ENCODE measurements at places on chromosomes 7 and 10.

GRCh38 chr7:16028103-16028502, 341.6 kb upstream of the MEOX2 start:
- DNase-seq, result peak; percentile 54

GRCh38 chr10:70502406-70502805, 23.8 kb downstream of the PALD1 start:
- peak; percentile 41 for DNase-seq

- DNase-seq, result no peak
These were observed 146.3 kb downstream of the HIBADH start for GRCh38 chr7:27516421-27516820.

GRCh38 chr10:34407324-34407805, 407.7 kb downstream of the PARD3 start:
- DNase-seq, result no peak

DNA sequence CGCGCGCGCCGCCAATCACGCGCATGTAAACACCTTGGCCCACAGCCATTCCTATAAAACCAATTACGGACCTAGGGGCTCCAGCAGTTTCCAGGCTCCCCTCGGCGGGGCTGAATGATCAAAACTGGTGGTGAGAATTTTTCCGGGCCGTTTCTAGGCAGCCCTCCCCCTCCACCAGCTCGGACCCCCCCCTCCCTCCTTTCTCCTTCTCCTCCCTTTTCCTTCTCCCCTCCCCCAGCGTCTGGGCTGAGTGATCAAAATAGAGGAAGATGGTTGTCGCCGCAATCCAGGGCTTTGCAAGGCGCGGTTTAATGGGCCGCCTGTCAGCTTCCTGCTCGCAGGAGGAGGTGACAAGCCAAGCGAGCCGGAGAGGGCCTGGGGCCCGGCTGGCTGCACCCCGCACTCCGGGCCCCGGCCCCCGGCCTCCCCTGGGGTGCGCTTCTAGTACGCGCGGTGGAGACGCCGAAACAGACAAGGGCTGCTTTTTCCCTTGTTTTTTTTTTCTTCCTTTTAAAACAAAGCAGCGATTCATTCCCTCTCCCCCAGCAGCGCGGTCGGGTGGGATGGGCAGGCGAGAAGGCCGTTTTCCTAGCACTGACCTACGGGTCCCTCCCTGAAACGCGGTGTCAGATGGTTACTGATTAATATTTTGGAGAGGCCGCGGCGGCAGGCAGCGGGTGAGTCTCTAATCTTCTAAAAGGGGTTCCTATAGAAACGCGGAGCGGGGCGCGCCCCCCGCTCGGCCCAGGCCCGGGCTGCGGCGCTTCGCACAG, 528 bp upstream of the TNRC18 start:
- DNase-seq, result peak; percentile 97

DNA sequence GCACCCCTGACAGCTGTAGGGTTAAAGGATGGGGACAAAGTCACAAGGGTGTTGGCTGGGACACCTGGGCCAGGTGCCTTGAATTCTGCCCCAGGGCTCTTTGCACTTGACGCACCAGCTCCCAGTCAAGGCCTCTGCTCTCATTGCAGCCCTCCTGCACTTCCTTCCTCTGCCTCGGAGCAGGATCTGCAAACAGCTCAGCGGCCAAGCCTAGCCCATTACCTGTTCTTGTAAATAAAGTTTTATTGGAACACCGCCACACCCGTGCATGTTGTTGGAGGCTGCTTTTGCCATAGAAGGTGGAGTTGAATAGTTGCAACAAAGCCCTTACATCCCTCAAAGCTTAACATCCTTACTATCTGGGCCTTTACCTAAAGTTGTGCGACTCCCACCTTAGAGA, 483.8 kb upstream of the FOXK1 start:
- no peak for DNase-seq

DNA sequence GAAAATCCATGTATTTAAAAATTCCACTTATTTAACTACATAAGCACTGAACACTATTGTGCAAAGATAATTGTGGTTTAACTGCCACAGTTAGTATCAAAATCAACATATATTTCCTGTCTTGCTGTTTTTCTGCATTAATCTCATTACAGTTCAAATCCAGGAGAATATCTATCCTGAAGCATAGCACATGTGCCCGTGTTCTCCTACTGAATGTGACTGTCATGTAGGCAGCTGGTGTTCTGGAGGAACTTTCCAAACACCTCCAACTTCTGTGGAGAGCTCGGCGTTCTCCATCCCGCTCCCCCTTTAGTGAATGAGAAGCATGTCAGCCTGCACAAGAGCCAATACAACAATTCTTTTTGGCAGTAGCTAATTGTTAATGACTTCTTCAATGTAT, 76.4 kb upstream of the IKZF1 start:
- DNase-seq, result no peak

DNA sequence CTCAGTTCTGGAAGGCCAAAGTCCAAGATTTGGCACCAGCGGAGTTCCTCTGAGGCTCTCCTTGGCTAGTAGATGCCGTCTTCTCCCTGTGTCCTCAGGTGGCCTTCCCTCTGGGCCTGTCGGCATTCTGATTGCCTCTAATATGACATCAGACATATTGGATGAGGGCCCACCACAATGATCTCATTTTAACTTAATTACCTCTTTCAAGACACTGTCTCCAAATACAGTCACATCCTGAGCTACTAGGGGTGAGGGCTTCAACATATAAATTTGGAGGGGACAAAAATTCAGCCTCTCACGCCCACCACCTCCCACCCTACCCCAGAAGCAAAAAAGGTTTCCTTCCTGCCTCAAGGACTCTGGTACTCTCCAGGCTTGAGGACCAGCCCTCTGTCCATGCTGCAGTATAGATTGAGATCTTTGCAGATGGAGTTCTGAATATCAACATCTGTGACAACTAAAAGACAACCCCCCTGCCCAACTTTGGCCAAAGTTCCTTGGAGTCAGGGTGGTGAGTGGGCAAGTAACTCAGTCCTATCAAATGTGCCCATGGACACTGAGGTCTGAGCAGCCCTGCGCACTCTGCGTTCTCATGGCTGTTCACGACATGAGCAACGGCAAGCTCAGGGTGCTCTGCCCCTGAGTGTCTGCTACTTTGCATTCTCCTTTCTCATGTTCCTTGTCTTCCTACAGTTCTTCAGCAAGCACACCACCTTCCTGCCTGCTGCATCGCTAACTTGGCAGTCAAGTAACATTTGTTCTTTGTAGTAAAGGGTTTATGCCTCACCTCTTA, 11.5 kb downstream of the TMEM176B start:
- DNase-seq, result no peak

DNA sequence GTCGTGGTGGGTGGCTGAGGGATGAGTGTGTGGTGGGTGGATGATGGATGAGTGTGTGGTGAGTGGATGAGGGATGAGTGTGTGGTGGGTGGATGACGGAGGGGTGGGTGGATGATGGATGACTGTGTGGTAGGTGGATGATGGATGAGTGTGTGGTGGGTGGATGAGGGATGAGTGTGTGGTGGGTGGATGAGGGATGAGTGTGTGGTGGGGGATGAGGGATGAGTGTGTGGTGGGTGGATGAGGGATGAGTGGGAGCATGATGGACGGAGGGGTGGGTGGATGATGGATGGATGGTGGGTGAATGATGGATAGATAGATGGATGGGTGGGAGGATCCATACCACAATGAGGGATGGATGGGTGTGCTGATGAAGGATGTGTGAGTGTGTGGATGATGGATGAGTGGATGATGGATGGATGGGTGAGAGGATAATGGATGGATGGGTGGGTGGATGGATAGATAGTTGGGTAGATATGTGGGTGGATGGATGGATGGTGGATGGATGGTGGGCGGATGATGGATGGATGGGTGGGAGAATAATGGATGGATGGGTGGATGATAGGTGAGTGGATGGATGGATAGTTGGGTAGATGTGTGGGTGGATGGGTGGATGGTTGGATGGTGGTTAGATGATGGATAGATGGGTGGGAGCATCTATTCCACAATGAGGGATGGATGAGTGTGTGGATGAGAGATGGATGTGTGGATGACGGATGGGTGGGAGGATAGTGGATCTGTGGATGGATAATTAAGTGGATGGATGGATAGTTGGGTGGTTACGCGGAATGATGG, 266.8 kb downstream of the CELF2 start:
- no peak for DNase-seq

- DNase-seq, result no peak
These were observed 146.3 kb downstream of the SKIDA1 start for GRCh38 chr10:21379143-21379542.

DNA sequence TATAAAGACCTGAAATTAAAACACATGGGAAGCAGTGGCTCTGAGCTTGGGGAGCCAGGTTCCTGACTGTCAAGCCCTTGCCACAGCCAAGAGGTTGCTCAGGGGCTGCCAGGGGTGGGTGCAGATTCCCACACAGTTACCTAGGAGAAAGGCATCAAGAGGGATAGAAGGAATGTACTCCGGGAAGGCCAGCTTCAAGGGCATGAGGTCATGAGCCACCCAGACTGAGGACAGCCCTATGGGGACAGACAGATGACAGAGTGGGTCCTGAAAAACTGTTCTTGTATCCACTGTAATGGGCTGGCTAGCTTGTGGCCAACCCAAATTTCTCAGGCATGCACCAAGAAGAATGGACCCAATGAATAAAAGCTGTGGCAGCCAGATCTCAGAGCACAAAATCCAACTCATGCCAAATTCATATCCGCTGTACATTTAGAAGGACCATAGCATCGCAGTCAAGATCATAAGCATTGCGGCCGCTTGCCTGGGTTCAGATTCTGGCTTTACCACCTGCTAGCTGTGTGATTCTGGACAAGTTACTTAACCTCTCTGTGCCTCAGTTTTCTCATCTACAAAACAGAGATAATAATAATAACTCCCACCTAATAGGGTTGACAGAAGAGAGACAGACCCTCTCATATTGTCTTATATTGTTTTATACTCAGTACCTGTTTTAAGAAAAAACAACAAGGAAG, 44.9 kb upstream of the KCNMA1 start:
- no peak for DNase-seq

- DNase-seq, result no peak
These were observed 174.4 kb upstream of the PLXNA4 start for GRCh38 chr7:132750530-132751217.

- DNase-seq, result peak; percentile 29
These were observed 34.4 kb upstream of the AGR3 start for GRCh38 chr7:16916105-16916639.

GRCh38 chr7:132836746-132837145, 245.1 kb downstream of the CHCHD3 start:
- peak; percentile 7 for DNase-seq

DNA sequence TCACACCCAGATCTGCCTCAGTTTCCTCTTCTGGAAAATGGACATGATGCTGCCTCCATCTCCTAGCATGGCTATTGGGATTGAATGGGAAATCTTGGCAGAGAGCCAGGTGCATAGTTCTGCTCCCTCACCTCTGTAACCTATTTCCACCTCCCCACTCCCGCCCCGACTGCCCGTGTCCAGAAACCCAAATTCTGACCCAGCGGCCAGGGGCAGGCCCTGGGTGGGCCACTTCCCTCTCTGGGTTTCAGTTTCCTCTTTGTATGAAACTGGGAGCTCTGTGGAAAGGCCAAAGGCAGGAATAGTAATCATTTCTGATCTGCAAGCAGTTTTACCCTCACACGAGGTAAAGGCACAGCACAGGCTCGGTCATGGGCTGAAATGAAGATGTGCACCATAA, 74.1 kb upstream of the DUSP5 start:
- DNase-seq, result no peak

GRCh38 chr7:117951285-117951684, 78.0 kb upstream of the CTTNBP2 start:
- DNase-seq, result no peak

- no peak for DNase-seq
These were observed 62.4 kb downstream of the HK1 start for GRCh38 chr10:69340695-69341094.

- DNase-seq, result no peak
These were observed 113.3 kb upstream of the KMT2E start for GRCh38 chr7:104900525-104901239.

- DNase-seq, result no peak
These were observed 183.1 kb upstream of the PRSS58 start for GRCh38 chr7:142440906-142441411.

- DNase-seq, result no peak
These were observed 875.5 kb downstream of the XPNPEP1 start for GRCh38 chr10:109047856-109048255.

GRCh38 chr7:32167256-32167655, 97.0 kb upstream of the PDE1C start:
- no peak for DNase-seq
